ENCODE measurements at places on chromosomes 13 and 19.

- DNase-seq, result no peak
Measured at GRCh38 chr13:111239764-111240670, 80.4 kb upstream of the TEX29 start.

DNA sequence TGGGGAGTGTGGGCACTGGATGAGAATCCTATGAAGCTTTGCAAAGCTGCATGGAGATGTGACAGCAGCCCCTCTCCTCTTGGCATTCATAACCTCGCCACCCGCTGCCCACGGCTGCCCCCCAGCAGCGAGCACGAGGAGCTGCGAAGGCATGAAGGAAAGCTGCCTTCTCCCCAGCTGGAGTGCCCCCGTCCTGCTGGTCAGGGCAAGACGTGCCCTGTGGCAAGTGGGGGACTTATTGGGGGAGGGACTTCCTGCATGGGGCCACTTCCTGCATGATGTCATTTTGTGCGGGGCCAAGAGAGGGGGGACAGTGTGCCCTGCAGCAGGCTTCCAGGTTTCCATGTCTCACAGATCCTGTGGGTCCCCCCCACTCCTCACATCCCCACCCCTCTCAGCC lies 85.9 kb downstream of the TSHZ3 start:
- no peak for DNase-seq

DNA sequence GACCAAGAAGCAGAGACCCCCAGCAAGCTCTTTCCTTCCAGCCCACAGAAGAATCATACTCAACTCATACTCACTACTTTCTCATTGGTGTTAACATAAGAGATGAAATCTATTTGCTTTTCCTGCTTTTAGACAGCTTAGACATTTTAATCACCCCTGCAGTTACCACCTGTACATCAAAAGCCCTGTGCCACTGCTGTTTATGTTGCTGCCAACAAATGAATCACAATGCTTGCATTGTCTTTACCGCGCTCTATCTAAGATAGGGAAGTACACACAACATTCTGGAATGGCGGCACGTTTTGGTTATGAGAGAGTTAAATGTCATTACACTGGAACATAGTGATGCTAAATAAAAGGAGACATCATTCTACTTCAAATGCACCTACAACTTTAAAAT lies 95.1 kb downstream of the ABCC4 start:
- DNase-seq, result no peak

GRCh38 chr13:48783181-48783630 lies 129.5 kb downstream of the CYSLTR2 start:
- DNase-seq, result no peak

GRCh38 chr19:18274219-18274780 lies at the start of gene IQCN:
TSS of gene IQCN (minus strand) at chr19:18274452. CDS start at chr19:18269478, 4,974 bp downstream.
- DNase-seq, result no peak

DNA sequence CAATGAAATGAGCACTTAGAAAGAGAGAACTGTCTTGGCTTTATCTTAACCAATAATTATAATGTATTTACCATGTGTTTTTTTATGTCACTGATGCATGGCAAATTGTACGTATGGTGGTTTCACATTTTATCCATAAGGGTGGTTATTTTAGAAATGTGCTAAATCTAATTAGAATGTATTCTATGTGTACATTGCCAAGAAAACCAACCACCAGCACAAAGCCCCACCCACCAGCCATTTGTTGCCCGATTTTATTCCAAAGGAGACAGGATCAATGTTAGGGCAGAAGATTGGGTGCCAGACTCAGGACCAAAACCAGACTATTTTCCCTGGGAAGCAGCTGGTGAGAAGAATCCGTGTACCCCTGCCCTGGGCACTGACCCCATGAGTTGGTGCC lies 63.0 kb upstream of the SOX1 start:
- DNase-seq, result no peak

DNA sequence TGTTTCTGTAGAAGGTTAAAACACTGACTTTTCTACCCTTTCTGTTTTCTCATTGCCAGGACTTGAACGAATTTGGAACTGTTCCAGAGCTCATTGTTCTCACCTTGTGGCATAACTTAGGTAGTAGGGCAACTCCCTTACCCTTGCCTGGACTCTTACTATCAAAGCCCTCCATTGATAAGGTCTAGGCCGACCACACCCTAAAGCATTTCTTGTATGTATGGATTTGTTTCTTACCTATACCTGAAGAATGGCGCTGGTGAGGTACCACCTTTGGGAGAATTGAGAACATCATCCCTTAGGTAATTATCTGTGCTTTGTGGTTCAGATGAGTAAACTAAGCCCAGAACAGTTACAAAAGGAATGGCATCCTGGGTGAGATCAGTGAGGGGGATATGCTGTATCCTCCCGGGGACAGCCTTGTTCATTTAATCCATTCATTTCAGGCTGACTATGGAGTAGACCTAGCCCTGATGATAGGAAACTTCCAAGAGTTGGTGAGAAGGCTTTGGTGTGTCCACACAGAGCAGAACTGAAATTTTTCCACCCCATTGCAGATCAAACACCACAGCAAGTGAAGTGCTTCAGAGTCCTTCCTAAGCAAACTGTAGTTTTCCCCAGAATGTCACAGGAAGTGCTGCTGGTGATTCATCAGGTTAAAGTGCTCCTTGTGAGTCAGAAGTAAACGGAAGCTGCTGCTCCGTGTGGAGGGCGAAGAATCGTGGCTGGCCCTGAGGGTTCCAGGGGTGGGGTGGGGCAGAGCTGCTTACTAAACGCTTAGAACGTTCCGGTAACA lies 113.0 kb downstream of the TEX26 start:
- DNase-seq, result peak; percentile 64
